AG09319 (cell line): ENCODE measurements at places on chromosomes 5 and 9.

DNA sequence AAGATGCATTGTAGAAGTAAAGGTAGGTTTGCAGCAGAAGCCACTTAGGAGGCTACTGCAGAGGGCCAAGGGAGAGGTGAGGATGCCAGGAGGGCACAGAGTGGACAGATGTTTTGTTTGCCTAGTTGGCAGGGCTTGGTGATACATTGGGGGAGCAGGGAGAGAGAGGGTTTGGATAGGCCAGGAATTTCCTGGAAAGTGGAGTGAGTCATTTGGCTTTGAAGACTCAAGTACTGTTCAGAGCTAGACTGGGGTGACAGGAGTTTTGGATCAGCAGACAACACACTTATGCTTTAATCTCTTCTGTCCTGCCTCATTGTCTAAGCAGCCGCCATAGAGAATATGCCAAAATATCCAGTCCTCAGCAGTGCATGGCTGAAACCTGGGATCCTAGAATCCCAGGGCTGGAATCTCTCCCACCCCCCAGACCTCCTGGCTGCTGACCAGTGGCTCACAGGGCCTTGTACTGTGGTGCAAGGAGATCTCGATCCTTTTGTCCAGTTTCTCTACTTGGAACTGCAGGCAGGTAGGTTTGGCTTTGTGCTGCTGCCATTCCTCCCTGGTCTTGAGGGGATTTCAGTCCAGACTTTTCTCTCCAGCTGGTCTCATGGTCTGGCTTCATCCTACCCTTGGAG is 11.0 kb downstream of the TMEM268 start:
- no peak for DNase-seq

DNA sequence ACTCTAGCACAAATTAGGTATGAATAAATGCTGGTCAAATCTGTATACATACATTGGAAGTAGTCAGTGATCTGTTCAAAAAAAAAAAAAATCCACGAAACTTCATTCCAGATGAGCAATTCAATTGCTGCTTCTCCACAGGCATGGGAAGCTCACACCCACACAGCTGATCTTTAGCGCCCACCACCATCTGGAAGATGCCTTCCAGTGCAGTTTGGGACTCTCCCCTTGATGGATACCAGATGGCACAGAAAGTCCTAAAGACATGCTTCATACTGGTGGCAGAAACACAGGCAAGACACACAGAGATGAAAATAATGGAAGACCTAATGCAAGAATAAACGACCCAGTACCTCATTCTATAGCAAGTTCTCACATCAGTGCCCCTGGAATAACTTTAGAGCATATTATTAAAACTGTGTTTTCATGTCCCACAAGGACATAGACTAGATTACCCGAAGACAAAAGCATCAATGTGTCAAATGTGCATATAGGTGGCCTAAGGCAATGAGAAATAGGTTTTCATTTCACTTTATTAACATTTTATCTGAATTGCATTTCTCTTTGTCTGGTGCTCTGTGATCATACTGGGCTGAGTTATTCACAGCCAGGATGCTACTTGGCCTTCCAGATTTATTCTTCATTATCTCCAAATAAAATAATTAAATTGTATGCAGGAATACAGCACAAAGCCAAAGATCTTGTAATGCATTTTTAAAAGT is 135.4 kb upstream of the TAS2R1 start:
- DNase-seq, result no peak

DNA sequence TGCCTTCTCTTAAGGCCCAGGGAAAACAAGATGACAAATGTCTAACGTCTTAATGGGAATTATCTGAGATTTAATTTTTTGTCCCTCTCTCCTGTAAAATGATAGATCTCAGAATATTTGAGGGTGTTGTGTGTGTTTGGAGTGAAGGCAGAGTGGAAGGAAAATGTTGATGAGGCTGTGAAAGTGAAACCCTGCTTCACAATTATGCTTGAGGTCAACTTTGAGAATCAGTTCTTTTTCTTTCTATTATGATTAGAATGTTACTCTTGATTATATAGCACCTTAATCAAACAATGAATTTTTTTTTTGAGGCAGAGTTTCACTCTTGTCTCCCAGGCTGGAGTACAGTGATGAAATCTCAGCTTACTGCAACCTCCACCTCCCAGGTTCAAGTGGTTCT is 5.5 kb upstream of the LOX start:
- DNase-seq, result no peak

DNA sequence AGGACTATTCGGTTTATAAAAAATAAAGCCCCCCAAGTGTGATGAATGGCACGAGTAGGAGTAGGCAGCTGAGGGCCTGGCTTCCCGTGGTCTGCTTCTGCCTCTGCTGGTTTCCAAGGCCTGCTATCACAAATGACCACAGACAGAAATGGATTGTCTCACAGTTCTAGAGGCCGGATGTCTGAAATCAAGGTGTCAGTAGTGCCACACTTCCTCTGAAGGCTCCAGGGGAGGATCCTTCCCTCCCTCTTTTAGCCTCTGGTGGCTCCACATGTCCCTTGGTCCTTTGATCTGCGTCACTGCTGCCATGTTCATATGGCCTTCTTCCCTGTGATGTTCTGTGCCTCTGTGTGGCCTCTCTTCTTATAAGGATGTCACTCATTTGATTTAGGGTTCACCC is 15.1 kb downstream of the PRKACG start:
- no peak for DNase-seq

GRCh38 chr5:124789104-124789605 is 42.7 kb upstream of the ZNF608 start:
- DNase-seq, result no peak

DNA sequence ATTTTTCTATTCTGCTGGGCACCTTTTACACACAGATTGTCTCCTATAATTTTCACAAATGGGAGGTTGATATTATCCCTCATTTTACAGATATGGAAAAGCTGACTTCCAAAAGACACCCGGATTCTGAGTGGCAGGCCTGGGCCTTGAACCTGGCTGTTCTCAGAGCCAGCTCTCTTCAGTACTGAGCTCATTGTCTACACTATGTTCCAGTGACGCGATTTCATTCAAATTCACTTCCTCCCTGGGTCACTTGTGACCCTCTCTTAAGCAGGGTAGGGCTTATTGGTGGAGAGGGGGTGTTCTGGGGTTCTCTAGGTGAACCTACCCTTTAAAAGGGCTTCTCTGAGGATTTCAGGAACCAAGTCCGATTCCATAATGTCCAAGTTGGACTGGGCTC is 70.2 kb downstream of the ANKRD33B start:
- DNase-seq, result no peak

DNA sequence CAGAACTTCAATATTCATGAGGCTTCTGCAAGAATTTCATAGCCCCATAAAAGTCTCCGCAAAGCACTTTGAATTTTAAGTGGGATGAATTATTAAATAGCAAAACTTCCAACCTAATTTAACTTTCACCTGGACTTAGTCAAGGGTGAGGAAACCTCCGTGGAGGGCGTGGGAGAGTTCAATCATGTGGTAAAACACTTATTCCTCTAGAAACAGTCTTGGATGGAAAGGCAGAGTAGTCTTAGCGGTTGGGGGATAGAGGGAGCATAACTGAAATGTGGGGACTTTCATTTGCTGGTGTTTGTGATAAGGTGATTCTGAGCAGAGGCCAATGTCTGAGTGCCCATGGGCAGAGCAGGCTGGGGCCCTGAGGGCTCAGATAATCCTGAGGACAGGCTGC is 241.9 kb downstream of the IRX1 start:
- DNase-seq, result no peak

DNA sequence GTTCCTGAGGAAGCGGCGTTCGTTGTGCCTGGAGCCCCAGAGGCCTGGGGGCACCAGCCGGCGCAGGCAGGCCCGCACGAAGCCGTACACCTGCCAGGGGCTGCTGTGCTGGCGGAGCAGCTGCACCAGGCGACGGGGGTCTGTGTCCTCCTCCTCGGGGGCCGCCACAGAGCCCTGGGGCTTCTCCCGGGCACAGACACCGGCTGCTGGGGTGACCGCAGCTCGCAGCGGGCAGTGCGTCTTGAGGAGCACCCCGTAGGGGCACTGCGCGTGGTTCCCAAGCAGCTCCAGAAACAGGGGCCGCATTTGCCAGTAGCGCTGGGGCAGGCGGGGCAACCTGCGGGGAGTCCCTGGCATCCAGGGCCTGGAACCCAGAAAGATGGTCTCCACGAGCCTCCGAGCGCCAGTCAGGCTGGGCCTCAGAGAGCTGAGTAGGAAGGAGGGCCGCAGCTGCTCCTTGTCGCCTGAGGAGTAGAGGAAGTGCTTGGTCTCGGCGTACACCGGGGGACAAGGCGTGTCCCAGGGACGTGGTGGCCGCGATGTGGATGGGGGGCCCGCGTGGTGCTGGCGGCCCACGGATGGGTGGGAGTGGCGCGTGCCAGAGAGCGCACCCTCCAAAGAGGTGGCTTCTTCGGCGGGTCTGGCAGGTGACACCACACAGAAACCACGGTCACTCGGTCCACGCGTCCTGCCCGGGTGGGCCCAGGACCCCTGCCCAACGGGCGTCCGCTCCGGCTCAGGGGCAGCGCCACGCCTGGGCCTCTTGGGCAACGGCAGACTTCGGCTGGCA is 1.3 kb downstream of the TERT start:
- no peak for DNase-seq

GRCh38 chr9:93306579-93307091 is 122.7 kb downstream of the WNK2 start:
- DNase-seq, result no peak

- DNase-seq, result no peak
Measured at GRCh38 chr9:121780177-121781040, 129.0 kb downstream of the DAB2IP start.

DNA sequence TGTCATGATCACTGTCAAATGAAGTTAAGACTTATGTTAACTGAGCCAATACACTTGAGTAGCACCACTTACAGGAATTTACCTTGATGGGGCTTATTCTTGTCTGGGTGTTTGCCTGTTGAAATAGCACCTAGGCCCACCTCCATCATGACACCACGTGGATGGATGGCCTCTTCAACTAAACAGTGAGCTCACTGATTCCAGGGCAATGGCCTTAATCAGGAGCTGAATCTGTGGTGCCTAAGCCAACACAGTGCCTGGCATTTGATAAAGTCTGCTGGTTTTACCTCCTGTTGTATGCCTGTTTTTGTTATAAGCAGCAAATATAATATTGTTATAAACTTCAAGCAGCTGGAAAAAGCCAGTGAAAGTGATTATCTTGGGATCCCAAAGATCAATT is 190.5 kb downstream of the LURAP1L start:
- DNase-seq, result no peak

DNA sequence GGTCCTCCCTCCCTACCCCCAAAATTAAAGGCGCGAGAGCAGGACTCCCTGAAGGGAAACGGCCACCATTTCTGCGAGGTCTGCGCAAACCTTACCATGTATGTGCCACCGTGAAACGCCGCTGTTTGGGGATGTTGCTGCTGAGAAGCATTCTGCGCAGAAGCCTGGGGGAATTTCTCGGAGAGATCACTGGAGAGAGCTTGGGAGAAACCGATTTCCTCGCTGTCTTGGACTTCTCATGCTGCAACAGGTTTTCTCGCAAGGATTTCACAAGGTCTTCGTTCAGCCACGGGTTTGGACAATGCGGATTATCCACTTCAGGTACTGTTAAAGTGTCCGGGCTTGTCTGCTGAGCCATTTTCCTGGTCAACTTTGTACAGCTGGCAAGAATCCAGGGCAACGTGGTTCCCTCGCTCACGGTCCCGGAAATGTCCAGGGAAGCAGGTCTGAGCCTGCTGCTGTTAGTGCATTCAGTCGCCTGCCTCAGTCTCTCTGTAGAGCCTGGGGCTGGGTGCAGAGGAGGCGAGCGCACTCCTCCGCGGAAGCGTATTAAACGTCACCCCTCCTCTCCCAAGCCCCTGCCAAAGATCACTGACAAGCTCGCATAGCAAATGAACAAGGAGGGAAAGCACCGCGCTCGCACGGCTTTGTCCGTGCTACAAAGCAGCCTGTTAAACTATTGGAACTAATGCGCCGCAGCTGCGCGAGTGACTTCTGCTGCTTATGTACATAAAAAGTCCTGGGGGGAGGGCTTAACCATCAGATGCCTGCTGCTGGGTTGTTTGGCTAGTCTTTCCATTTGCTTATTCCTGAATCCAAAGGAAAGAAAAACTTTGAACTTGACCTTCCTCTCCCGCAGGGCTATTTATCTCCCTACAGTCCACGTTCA is 125.1 kb downstream of the PDE4D start:
- no peak for DNase-seq

DNA sequence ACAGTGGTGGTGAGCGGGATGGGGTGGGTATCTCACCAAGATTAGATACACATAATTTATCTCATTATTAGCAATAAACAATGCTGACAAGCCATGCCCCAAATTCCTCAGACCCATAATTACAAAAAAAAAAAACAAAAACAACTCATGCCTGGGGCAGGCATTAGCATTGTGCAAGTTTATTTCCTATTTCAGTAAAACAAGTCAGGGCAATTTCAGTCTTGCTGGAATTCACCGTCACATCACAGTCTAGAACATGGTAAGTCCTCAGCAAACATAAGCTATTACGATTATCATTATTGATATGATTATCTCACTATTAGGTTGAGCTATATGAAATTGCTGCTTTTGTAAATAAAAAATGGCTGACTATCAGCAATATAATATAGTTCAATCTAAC is 57.5 kb upstream of the GNAQ start:
- DNase-seq, result no peak

GRCh38 chr5:32231241-32231640 is 57.1 kb upstream of the GOLPH3 start:
- no peak for DNase-seq

GRCh38 chr9:137176302-137177182 is 4.7 kb upstream of the TMEM210 start:
- no peak for DNase-seq

GRCh38 chr9:4740388-4740637 is 689 bp downstream of the AK3 start:
- no peak for DNase-seq

GRCh38 chr5:89869346-89869745 is 540.2 kb downstream of the CETN3 start:
- DNase-seq, result no peak

DNA sequence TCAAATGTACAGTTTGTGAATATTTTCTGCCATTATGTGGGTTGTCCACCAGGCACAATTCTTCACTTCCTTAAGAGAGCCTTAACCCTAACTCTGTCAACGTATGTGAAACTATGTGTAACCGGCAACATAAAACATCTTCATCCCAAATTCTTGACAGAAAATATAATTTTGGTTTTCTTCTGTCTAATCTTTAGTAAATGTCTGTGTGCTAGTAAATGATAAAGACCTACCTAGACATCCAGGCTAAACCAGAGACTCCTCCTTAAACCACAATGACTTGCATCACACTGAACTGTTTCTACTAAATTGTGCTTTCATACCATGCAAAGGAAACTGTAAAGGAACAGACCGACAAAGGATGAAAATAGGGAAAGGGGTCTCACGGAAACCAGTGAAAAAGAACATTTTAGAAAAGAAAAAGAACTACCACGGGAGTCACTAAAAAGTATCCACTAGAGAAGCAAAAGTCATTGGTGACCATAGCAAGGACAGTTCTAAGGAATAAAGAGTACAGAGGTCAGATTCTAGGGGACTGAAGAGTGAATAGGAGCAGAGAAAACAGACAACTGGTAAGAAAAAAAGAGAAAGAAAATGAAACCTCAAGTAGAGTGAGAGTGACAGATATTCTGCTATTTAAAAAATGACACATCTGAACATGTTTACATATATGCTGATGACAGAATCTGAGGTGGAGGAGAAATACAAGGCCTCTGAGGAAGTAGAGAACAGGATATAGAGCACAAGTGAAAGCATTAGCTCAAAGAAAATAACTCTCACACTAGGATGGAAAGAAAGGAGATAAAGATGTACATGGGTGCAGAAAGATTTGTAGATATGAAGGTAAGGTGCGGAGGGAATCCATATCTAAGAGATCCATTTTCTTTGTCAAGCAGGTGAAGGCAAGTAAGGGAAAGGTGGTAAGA is 49.4 kb downstream of the FNIP1 start:
- DNase-seq, result no peak

GRCh38 chr9:77756449-77756848 is 108.3 kb upstream of the GNA14 start:
- no peak for DNase-seq

GRCh38 chr9:116959809-116960208 is 272.7 kb downstream of the TRIM32 start:
- no peak for DNase-seq
